ENCODE measurements at places on chromosomes 7 and 10.

- no peak for DNase-seq
Measured at GRCh38 chr10:99894613-99895012, 112.2 kb downstream of the ABCC2 start.

- DNase-seq, result no peak
Measured at GRCh38 chr7:133976140-133976539, 151.0 kb upstream of the LRGUK start.

GRCh38 chr10:133422807-133423771 lies 1.3 kb downstream of the SPRN start:
- no peak for DNase-seq

- no peak for DNase-seq
Measured at GRCh38 chr10:31404640-31405039, 85.6 kb downstream of the ZEB1 start.

Measured in Caki2 (cell line).